Activated CD8-positive, alpha-beta T cell treated with anti-CD3 and anti-CD28 coated beads for 36 hours (primary cell): ENCODE measurements at places on chromosomes 4 and X. TPM values are rescaled to one million over a fixed set of nuclear protein-coding genes. Genes with fewer than 3 reads are reported as not detected.

Gene CSAG2
- total RNA-seq = not detected

Gene RPS3A
- 3,095 TPM for total RNA-seq

Gene ARX
- total RNA-seq = not detected

Gene DUSP21
- not detected for total RNA-seq

Gene NXF3
- not detected for total RNA-seq

Gene CT45A2
- not detected for total RNA-seq

Gene ARSJ
- not detected for total RNA-seq

Gene KLB
- total RNA-seq = not detected

- DNase-seq = no peak
These were observed 67.0 kb upstream of the MSX1 start for GRCh38 chr4:4792466-4792865.

GRCh38 chr4:17280261-17281018 is 231.4 kb downstream of the QDPR start:
- no peak for DNase-seq

DNA sequence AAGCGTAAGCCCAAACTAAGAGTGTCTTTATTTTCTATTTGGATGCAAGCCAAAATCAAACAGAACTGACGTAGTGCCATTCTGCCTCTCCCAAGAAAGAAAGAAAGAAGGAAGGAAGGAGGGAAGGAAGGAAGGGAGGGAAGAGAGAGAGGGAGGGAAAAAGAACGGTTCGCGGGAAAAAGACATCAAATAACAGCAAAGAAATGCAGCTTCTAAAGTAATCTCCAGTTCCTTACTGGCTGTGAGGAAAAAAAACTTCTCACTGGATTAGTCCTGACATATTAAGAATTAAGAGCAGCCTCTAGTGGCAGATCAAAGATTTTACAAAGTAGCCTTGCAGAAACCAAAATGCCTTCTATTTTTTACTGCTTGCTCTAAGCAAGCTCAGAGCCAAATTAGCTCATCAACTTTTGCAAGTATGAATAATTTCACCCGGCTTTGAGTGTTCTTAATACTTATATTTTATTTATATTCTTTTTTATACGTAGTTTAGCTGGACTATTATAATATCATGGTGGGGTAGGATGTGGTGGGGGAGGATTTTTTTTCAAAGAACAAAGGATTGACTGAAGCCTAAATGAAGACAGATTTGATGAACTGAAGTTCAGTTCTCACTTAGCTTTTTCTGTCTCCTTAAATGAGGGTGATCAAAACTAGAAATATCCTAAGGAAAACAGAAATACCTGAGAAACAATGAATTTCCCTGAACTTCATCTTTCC is 36.6 kb downstream of the PITX2 start:
- no peak for DNase-seq

GRCh38 chr4:185237175-185237574 is 27.8 kb downstream of the SNX25 start:
- DNase-seq = no peak

DNA sequence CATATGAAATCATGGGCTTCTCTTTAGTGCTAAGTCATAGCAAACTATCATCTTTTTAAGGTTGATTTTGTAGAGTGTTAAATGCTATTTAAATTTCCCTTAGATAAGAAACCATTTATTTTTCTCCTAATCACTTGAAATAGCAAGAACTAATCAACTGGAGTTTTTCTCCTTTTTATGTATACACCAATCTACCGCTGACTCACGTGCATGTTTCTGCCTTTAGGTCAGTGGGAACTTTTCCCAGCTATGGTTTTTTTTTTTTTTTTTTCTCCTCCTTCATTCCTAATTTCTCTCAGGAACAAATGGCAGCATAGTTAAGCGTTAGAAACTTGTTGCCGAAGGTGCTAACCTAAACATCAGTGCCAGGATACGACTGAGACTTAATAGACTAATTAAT is 176.4 kb downstream of the BMPR1B start:
- DNase-seq = no peak

DNA sequence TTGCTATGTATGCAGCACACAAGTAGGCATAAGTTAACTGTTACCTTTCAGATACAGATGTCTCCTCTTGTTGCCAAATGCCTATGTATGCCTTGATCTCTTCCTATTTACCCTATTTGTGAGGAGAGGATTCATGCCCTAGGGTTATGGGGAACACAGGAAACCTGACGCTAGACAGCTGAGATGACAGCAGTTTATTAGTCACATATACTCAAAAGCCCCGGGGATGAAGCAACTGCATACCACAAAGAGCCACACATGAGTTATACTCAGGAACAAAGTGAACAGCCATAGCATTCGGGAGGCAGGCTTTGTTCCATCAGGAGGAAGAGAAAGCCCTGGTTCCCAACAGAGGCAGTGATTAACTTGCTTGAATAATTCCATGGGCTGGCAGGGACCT is 1011.7 kb upstream of the PCDH7 start:
- no peak for DNase-seq

- peak; percentile 26 for DNase-seq
These were observed 69.4 kb downstream of the HMGB2 start for GRCh38 chr4:173264684-173265185.

DNA sequence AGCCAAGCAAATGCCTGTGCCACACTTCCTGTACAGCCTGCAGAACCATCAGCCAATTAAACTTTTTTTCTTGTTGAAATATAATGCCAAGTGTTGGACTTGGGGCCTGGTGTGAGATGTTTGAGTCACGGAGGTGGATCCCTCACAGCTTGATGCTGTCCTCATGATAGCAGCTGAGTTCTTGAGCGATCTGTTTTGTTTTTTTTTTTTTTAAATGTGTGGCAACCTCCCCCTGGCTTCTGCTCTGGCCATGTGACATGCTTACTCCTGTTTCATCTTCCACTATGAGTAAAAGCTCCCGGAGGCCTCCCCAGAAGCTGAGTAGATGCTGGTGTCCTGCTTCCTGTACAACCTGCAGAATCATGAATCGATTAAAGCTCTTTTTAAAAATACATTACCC is 973.3 kb upstream of the FTHL17 start:
- DNase-seq = no peak

DNA sequence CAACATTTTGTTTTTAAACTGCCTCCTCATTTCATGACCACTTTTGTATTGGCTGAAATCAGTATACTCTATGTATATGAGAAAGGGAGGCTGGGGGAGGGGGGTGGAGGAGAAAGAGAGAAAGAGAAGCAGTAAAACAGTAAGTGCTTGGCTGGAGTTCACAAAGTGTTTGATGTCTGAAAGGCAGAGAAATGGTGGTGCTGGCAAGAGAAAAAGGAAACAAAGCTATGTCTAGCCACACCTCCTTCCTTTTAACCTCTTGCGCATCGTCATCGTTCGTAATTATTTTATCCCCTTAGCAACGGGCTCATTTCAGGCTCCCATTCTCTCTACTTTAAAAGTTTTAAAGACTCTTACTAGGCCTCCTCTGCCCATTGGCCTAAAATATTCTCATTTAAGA is 25.6 kb downstream of the RPA4 start:
- DNase-seq = no peak

GRCh38 chrX:109959356-109959871 is 43.5 kb upstream of the TMEM164 start:
- DNase-seq = no peak

GRCh38 chrX:118554511-118554910 is 58.9 kb downstream of the DOCK11 start:
- peak; percentile 55 for DNase-seq

- DNase-seq = no peak
These were observed 418.9 kb upstream of the RPS6KA3 start for GRCh38 chrX:20685652-20686051.

- DNase-seq = no peak
These were observed 59.6 kb downstream of the RPS3A start for GRCh38 chr4:151158979-151159378.

DNA sequence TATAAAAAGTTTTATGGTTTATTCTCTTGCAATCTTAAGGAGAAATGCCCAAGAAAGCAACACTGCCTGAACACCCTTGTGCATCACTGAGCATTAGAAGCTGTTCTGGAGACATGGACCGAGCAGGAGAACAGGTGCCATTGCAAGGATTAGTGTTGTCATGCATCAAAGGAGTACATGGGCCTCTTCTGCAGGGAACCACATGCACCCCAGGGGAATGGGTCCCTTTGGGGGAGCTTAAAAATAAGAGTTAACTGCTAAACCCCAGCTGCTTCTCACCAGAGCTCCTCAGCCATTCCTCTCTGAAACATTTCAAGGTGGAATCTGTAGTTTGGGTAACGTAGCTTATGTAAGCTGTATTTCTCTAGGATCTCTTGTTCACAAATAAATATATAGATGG is 353.0 kb upstream of the SLC7A11 start:
- no peak for DNase-seq

DNA sequence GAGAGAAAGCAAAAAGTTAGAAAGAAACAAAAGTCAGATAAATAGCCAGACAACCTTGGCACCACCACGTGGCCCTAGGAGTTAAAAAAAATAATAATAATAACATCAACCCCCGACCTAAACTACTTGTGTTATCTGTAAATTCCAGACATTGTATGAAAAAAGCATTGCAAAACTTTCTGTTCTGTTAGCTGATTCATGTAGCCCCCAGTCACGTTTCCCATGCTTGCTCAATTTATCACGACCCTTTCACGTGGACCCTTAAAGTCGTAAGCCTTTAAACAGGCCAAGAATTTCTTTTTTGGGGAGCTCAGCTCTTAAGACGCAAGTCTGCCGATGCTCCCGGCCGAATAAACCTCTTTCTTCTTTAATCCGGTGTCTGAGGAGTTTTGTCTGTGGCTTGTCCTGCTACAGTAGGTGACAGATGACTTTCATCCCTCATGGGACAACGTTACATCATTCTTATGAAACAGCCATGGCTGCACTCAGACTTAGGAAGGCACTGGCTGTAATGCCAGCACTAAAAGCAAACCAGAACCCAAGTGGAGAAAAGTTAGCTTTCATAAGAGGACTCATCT is 520 bp downstream of the ACOX3 start:
- DNase-seq = peak; percentile 47

- DNase-seq = peak; percentile 77
These were observed 9.6 kb upstream of the TMA16 start for GRCh38 chr4:163484906-163485305.

- peak; percentile 43 for DNase-seq
These were observed 25.5 kb downstream of the GPAT3 start for GRCh38 chr4:83561381-83561780.

- no peak for DNase-seq
These were observed 74.8 kb downstream of the FREM3 start for GRCh38 chr4:143625632-143626031.
